ENCODE measurements at places on chromosomes 2 and 18.

DNA sequence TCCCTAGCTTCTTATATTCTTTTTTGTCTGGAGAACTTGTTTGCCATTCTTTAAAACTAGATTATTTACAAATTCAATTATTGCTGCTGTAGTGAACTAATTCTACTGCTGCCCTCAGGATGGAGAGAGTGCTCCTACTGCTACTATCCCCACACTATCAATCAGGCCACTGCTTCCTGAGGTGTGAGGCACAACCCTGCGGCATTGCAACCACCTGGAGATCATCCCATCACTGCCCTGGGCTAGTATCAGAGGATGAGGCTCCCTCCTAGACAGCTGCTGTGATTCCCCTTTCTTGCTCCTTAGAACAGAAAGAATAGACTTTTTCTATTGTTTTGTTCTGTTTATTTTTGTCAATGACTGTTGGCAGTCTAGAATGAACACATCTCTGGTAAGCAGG is 146.6 kb downstream of the CDH19 start:
- no peak for ATAC-seq

GRCh38 chr2:179890666-179891065 is 29.3 kb upstream of the ZNF385B start:
- ATAC-seq: no peak

DNA sequence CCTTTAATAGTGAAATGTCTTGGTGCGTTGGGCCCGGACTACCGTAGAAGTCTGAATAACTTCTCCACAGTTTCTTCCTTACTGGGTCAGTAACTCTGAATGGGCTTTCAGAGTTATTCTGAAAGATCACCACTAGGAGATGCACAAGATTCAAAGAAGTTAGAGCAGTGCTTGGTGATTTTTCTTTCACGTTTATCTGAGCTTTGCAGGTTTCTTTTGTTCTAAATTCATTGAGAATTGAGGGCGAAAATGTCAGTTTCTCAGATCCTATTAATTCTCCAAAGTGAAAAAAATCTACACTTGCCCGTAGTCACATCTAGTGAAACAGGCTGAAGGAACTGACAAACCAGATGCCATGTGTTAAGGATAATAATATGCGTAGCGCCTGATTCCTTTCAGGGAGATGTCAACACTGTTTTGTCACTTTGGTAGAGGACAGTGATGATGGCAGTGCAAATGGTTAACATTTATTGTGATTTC is 70.1 kb downstream of the QPCT start:
- peak; percentile 91 for ATAC-seq

- no peak for ATAC-seq
Observed at GRCh38 chr18:225745-226144, 42.1 kb downstream of the THOC1 start.

GRCh38 chr2:226002438-226002837 is 602.9 kb downstream of the NYAP2 start:
- peak; percentile 73 for ATAC-seq

- ATAC-seq: no peak
Observed at GRCh38 chr2:22043784-22044183, 920.0 kb downstream of the TDRD15 start.
